Spinal cord (tissue), 10 donors: ENCODE measurements at places on chromosomes 2 and 18. TPM values are rescaled to one million over a fixed set of nuclear protein-coding genes. Genes with fewer than 3 reads are reported as not detected.
A peak's percentile ranks its signal among the peaks of the same experiment; 100 is the strongest.

DNA sequence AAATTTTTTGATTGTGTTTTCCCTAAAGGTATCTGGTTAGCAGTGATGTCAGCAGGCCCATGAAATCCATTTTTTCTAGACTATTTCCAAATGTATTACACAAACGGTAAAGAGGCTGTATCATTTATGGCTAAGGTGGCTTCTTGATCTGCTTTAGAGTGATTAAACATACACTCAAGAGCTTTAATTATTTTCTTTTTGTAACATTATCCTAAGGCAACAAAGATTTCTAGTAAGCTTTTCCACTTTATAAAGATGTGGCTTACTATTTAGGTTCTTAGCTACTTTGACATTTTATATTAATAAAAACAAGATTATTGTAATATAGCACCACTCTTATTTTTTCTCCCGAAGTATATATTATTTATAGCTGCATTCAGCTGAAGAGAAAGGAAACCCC is 16.5 kb downstream of the MFF start:
- no peak for DNase-seq

GRCh38 chr2:70719231-70719630 is 48.8 kb downstream of the ADD2 start:
- no peak for DNase-seq

GRCh38 chr2:123864416-123864815 is 160.7 kb upstream of the CNTNAP5 start:
- DNase-seq: no peak

DNA sequence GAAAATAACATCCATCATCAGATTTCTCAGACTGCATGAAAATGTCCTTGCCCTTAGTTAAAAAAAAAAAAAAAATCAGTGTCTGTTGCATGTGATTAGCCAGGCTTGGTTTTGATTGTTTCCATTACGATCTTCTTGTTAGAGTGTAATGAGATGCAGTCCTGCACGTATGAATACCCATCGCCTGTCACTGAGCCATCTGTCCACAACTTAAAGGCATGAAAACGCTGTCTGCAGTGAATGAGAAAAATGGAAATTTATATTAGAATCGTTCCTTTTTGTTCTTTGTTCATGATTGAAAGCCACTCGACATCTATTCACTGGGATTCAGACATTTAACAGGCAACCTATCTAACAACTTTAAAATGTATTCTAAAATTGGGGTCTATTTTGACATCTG is 521.7 kb upstream of the SPHKAP start:
- peak; percentile 89 for DNase-seq

- DNase-seq: no peak
Observed at GRCh38 chr2:101396316-101396717, 9.0 kb upstream of the CREG2 start.

Gene GPR155
- total RNA-seq: 53.8 TPM

Gene C2orf66
- total RNA-seq: 0.28 TPM

DNA sequence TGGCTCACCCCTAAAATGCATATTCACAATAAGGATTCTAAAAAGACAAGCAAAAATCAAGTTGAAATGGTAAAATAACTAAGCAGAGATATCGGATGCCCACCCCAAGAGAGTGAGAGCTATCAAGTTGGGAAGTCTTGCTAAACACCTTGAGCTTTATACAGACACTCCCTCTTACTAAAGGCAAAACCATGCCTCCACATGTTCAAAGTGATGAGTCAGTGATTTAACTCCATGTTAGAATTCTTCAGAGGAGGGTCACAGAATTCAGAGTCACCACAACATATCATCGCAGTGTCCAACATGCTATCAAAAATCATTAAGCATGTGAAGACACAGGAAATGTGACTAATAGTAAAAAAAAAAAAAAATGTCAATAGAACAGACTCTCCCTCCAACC is 20.6 kb upstream of the ST8SIA3 start:
- no peak for DNase-seq

Gene LOXL3
- total RNA-seq: 10.5 TPM

GRCh38 chr2:200298816-200299215 is 7.7 kb upstream of the SPATS2L start:
- DNase-seq: no peak

Gene DTNA
- total RNA-seq: 90.4 TPM

GRCh38 chr18:45688833-45689232 is 35.1 kb upstream of the SLC14A1 start:
- no peak for DNase-seq

Gene TIGD1
- total RNA-seq: 5.9 TPM

DNA sequence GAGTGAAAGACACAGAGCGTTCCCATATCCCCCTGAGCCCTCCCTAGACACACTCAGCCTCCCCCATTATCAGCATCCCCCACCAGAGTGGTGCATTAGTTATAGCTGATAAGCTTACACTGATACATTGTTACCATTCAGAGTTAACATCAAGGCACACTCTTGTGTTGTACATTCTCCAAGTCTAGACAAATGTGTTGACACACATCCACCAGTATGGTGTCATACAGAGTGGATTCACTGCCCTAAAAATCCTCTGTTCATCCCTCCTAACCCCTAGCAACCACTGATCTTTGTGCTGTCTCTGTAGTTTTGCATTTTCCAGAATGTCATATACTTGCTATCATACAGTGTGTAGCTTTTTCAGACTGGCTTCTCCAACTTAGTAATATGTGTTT is 78.0 kb upstream of the RPL31 start:
- no peak for DNase-seq

Gene ASAP2
- 48.6 TPM for total RNA-seq
